ENCODE measurements at places on chromosomes 6 and 20. TPM values are rescaled to one million over a fixed set of nuclear protein-coding genes. Genes with fewer than 3 reads are reported as not detected.

Gene LST1
- total RNA-seq: 1.7 TPM

Gene HSPA1L
- total RNA-seq: 1.1 TPM

Gene KIAA1755
- 9.2 TPM for total RNA-seq

Gene TREML2
- total RNA-seq: not detected

Gene GJA10
- total RNA-seq: not detected

Gene ELOVL4
- total RNA-seq: 4.6 TPM

Gene MLIP
- total RNA-seq: 1.3 TPM

Gene PPP1R16B
- 2.3 TPM for total RNA-seq

GRCh38 chr6:1577896-1578745, 31.6 kb upstream of the FOXC1 start:
- no peak overlapping the region for H3K4me3 ChIP-seq
- H3K27me3 ChIP-seq: no peaks in the 10 kb centered on the region
- H3K27ac ChIP-seq: no peak overlapping the region
- no peaks in the 10 kb centered on the region for H3K36me3 ChIP-seq

DNA sequence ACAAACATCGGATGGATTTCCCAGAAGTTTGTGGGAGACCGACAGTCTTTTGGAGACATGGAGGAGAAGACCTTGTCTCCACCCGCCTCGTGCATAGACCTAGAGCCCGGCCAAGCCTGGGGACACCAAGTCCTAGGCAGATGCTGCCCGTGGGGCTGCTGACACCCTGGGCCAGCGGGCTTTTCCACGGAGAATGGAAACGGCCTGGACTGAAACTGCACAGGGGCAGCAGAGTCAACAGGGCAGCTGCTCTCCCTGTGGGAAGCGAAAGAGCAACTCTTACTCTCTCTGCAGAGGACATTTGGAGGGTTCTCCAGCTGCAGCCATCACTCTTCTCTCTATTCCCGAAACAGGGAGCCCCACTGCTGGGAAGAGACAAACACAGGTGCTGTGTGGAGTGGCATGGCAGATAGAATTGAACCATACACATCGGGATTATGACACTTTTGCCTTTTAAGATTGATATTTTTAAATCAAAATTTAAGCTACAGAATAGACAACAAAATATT, 401.2 kb downstream of the THBS2 start:
- H3K4me3 ChIP-seq: no peak overlapping the region
- no peak for DNase-seq
- no peaks in the 10 kb centered on the region for H3K4me1 ChIP-seq

DNA sequence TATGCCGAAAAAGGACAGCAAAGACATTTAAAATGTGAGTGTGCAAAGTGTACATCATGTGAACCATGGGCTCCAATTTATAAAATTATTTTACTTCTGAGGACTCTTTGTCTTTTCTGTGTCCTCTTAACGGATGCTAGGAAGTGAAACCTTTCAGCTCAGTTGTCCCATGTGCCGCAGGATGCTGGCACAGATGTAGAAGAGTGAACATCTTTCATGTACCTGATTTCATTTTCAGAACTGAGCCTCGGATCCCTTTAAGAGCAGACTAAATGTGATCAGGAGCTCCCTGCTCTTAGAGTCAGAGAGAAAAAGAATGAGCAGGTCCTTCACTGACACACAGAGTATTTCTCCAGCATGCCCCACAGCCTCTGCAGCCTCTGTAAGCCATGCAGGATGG, 27.6 kb upstream of the FUCA2 start:
- no peak for DNase-seq
- peaks cover 10% of the 10 kb centered on the region for H3K4me1 ChIP-seq
- H3K36me3 ChIP-seq: no peaks in the 10 kb centered on the region
- H3K27ac ChIP-seq: no peak overlapping the region
- H3K27me3 ChIP-seq: no peaks in the 10 kb centered on the region

DNA sequence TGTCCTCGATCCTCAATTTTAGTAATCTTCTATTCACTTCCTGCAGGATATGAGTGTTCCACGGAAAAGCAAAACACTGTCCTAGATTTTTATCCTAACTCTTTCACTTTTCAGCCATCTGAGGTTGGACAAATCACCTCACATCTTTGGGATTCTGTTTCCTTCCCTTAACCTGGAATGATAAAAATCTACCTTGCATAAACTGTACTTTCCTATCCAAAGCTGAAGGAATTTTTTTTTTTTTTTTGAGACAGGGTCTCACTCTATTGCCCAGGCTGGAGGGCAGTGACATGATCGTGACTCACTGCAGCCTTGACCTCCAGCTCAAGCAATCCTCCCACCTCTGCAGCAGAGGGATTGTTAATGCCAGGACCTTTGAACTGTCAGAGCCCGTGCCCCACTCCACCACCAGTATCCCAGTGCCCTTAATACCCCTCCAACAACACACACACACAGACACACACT, 20.5 kb downstream of the CAPN11 start:
- H3K36me3 ChIP-seq: no peaks in the 10 kb centered on the region
- DNase-seq: no peak
- no peaks in the 10 kb centered on the region for H3K4me1 ChIP-seq
- H3K27me3 ChIP-seq: no peaks in the 10 kb centered on the region
- no peak overlapping the region for H3K27ac ChIP-seq
- H3K4me3 ChIP-seq: no peak overlapping the region

DNA sequence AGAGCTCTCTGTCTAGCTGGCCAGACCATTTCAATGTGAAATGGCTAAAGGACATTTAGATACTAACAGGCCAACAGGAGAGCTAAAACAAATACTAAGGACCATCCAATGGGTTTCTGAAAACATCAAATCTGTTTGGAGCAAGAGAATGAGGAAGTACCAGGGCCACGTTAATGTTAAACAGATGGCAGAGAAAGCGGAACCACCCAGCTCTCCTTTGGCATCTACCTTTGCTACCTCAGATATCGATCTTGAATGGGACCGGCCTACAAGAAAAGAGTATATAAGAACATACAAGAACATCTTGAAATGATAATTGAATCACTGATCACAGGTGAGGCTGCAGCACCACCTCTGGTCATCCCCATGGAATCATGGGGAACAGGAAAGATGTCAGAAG, 31.8 kb downstream of the KCNK5 start:
- DNase-seq: no peak
- no peak overlapping the region for H3K27ac ChIP-seq
- H3K4me1 ChIP-seq: no peaks in the 10 kb centered on the region
- no peaks in the 10 kb centered on the region for H3K27me3 ChIP-seq
- H3K36me3 ChIP-seq: no peaks in the 10 kb centered on the region
- H3K4me3 ChIP-seq: no peak overlapping the region

- no peak overlapping the region for H3K4me3 ChIP-seq
- H3K27me3 ChIP-seq: no peaks in the 10 kb centered on the region
- H3K4me1 ChIP-seq: no peaks in the 10 kb centered on the region
- no peaks in the 10 kb centered on the region for H3K36me3 ChIP-seq
These were observed 19.5 kb upstream of the BCLAF1 start for GRCh38 chr6:136309171-136309570.

DNA sequence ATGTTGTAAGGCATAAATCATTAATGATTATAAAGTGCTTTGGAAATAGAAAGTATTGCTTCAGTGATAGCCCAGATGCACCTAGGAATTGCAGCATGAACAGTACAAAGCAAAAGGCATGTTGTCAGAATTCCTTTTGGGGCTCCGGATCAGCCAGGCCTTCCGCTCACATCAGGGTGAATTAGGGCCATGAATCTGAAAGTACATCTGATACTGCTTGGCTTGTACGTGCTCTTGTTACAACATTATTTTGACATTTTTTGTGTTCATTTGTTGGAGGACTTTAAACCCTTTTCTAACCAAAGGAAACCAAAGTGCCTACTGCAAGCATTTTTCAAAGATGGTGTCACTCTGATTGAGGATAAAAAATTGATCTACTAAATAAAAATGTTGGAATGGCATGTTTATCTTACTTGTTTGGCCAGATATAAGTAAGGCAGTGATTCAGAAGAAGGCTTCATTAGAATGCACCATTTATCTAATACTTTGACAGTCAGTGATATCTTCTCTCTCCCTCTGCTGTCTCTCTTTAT, 1005.6 kb upstream of the FLRT3 start:
- no peaks in the 10 kb centered on the region for H3K27me3 ChIP-seq
- H3K4me3 ChIP-seq: no peak overlapping the region
- no peaks in the 10 kb centered on the region for H3K36me3 ChIP-seq
- DNase-seq: no peak
- H3K4me1 ChIP-seq: no peaks in the 10 kb centered on the region
- no peak overlapping the region for H3K27ac ChIP-seq

GRCh38 chr20:54215157-54215789, 7.4 kb downstream of the PFDN4 start:
- no peak overlapping the region for H3K27ac ChIP-seq
- H3K4me3 ChIP-seq: no peak overlapping the region
- peaks cover 22% of the 10 kb centered on the region for H3K4me1 ChIP-seq
- no peaks in the 10 kb centered on the region for H3K36me3 ChIP-seq

- H3K27me3 ChIP-seq: no peaks in the 10 kb centered on the region
- no peak overlapping the region for H3K27ac ChIP-seq
- DNase-seq: no peak
- no peak overlapping the region for H3K4me3 ChIP-seq
These were observed 62.6 kb upstream of the FAM83B start for GRCh38 chr6:54784011-54784410.

DNA sequence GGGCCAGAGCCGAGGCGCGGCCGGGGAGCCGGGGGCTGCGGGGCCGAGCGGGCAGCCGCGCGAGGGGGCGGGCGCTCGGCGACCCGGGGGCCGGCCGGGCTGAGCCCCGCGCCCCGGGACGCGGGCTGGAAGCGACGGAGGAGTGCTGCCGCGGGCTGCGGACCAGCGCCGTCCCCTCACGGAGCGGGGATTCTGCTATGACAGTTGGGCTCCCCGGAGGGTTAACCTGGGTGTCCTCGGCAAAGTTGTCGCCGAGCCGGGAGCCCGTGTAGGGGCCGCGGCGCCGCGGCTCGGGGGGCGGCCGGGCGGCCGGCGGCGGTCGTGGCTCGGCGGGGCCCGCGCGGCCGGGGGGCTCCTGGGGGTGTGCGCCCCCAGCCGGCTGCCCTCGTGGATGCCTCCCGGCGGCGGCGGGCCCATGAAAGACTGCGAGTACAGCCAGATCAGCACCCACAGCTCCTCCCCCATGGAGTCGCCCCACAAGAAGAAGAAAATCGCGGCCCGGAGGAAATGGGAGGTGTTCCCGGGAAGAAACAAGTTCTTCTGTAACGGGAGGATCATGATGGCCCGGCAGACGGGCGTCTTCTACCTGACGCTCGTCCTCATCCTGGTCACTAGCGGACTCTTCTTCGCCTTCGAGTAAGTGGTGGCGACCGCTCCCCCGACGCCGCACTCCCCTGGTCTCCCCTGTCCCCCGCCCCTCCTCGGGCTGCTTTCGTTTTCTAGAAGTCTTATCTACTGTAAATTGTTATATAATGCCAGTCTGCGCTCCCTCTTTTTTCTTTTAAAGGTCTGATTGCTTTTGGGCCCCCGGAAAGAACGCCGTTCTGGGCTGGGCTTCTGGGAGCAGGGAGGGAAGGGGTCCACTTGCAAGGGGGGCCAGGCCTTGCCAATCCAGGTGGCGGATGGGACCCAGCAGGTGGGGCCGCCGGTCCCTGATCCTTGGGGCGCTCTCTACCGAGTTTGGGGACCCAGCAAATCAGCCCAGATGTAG, 936 bp downstream of the ZDHHC14 start:
- peaks cover 17% of the 10 kb centered on the region for H3K4me1 ChIP-seq
- no peaks in the 10 kb centered on the region for H3K36me3 ChIP-seq
- H3K4me3 ChIP-seq: peak overlapping the region; percentile 91
- no peaks in the 10 kb centered on the region for H3K27me3 ChIP-seq

DNA sequence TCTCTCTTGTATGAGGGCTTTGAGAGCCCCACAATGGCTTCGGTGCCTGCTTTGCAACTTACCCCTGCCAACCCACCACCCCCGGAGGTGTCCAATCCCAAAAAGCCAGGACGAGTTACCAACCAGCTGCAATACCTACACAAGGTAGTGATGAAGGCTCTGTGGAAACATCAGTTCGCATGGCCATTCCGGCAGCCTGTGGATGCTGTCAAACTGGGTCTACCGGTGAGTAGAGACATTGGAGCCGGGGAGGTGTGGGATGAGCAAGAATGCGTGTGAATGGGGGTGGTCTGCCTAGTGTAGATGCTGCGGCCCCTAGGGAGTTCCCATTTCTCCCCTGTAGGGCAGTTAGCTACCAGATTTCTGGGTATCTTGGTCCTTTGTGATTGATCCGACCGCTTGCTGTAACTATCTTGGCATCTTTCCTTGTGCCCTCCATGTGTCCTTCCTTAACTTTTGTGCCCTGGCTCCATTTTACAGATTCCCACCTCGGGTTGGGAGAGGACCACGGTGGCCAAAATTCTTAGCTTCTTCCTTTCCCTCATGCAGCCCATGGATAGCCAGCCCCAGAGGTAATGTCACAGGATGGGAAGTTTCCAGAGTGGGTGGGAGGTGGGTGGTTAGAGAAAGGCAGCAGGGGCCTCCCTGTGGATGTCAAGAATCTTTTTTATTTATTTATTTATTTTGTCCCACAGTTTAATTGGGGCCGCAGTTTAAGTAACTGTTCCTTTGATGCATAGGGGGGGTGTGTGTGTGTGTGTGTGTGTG, 6.3 kb downstream of the BRD2 start:
- no peak for DNase-seq
- peak overlapping the region; percentile 84 for H3K4me3 ChIP-seq
- no peaks in the 10 kb centered on the region for H3K4me1 ChIP-seq
- no peaks in the 10 kb centered on the region for H3K27me3 ChIP-seq
- peak overlapping the region; percentile 99 for H3K27ac ChIP-seq

DNA sequence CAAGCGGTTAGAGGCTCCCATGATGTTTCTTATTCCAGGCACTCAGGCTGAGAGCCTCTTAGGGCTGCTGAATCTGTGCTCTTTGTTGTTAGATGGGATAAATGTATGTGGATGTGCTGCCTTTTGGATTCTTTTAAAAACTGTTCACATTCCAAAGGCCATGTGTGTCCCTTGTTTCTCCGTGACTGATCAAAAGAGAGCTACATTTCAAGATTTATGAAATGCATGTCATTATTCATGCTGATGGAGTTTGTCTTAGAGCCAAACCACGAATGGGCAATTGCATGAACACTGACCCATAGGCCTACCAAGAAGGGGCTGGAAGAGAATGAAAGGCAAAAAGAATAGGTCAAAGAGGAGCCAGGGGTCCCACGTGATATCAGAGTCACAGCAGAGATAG, 104.9 kb upstream of the TSHZ2 start:
- no peak overlapping the region for H3K4me3 ChIP-seq
- H3K36me3 ChIP-seq: no peaks in the 10 kb centered on the region

- DNase-seq: no peak
- no peaks in the 10 kb centered on the region for H3K27me3 ChIP-seq
- no peak overlapping the region for H3K27ac ChIP-seq
- H3K36me3 ChIP-seq: no peaks in the 10 kb centered on the region
These were observed 7.2 kb upstream of the KIAA0408 start for GRCh38 chr6:127466416-127466815.

All from sigmoid colon (tissue), 7 donors.